ENCODE measurements at places on chromosomes 7 and 10.

DNA sequence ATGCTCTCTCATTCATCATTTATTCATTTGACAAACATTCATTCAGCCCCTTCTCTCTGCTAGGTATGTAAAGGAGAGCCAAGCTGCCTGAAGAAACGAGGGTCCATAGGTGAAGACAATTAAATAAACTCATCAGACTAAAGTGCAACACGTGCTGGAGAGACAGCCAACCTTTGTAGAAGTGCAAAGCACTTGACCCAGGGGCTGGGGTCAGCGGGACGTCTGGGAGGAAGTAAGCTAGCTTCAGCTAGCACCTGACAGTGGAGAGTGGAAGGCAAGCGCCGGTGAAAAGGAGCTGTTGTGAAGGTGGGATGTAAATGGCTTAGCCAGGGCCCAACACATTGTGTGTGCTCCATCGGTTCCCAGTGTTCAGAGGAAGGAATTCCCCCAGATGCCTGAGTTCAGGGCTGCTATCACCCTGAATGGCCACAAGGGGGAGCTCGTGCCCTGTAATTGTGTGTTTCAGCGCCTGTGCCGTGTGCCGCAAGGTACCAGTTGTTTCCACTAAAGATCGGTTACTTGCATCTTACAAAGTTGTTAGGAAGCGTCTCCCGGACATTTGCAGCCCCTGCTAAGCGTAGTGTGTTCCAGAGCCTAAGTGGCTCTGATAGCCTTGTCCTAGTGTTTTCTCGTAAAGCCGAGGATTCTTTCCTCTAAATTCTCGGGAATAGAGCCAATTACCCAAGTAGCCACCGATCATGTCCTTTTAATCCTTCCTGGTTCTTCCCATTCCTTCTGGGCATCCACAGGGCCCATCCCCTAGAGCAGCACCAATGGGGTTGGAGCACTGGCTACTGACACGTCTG lies 30.6 kb downstream of the TLX1 start:
- peak; percentile 83 for DNase-seq

DNA sequence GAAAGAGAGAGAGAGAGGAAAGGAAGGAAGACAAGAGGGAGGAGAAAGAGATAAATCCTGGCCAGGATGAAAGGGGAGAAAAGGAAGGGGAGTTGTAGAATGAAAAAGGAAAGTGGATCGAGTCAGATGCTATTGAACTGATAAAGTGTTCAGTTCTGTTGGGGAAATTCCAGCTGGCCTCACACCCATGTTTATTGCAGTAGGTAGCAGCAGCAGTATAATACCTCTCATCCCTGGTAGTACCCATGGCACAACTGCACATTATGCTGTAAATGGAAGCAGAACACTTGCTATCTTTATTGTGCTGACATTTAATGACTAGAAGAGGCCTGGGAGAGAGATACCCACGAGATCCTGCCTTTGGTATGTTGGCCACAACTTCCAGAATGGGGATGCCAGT lies 178.1 kb downstream of the EVX1 start:
- DNase-seq = no peak

GRCh38 chr10:24382045-24382444 lies 173.1 kb downstream of the KIAA1217 start:
- DNase-seq = no peak

DNA sequence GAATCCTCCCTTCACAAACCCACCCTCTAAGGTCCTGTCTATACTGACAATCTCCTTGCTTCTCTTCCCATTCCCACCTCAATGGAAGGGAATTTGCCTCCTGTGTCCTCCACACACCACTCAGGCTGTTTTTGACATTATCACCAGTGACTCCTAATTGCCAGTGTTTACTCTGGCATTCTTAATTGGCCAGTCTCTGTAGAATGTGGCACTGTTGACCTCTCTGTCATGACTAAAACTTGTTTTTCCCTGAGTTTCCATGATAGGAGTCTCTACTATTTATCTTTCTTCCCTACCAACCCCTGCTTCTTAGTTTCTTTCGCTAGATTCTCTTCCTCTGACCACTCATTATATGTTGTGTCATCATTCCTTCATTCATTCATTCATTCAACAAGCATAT lies 12.1 kb downstream of the SLC16A12 start:
- no peak for DNase-seq

GRCh38 chr7:122337011-122337410 lies 32.5 kb upstream of the FEZF1 start:
- DNase-seq = no peak

DNA sequence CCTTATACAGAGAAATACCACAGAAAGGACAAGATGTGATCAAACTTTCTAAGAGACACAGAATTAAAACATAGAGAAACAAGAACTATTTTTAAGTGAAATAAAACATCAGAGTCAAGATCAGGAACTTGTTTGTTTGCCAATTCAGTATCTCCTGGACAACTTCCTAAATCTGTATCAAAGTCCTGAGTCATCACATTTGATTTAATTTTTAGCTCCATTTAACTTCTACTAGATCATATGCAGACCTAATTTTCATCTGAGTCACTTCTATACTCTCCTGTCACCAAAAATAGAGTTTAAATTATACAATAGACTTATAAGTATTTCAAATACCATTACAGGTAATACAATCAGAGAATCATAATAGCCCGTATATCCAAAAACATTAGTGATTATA lies 268.1 kb downstream of the PRKG1 start:
- no peak for DNase-seq

- DNase-seq = no peak
Measured at GRCh38 chr7:149558149-149558861, 60.7 kb upstream of the ZNF746 start.

- DNase-seq = no peak
Measured at GRCh38 chr10:121532292-121532864, 65.9 kb downstream of the FGFR2 start.

DNA sequence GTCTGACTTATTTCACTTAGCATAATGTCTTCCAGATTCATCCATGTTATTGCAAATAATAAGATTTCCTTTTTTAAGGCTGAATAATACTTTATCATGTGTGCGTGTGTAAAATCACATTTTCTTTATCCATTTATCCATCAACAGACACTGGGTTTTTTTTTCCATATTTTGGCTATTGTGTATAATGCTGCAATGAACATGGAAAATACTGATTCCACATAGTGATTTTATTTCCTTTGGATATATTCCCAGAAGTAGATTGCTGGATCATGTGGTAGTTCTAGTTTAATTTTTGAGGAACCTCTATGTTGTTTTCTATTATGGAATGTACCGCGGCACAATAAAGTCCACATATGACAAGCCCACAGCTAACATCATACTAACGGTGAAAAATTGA lies 180.1 kb downstream of the PON1 start:
- DNase-seq = no peak

- no peak for DNase-seq
Measured at GRCh38 chr10:51266496-51266895, 192.2 kb downstream of the PRKG1 start.

- DNase-seq = no peak
Measured at GRCh38 chr7:14321947-14322346, 332.5 kb upstream of the ETV1 start.

DNA sequence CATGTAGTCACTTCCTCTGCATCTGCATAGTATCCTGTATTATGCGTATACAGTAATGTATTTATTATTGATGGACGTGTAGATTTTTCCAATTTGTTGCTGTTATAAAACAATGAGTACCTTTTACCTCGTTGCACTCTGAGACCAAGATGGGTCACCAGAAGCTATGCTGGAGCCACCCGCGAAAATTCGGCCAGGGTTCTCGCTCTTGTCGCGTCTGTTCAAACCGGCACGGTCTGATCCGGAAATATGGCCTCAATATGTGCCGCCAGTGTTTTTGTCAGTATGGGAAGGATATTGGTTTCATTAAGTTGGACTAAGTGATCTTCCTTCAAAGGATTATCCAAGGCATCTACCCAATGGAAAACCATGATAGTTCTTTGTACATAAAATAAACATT lies 1.0 kb downstream of the PSMC2 start:
- DNase-seq = no peak

DNA sequence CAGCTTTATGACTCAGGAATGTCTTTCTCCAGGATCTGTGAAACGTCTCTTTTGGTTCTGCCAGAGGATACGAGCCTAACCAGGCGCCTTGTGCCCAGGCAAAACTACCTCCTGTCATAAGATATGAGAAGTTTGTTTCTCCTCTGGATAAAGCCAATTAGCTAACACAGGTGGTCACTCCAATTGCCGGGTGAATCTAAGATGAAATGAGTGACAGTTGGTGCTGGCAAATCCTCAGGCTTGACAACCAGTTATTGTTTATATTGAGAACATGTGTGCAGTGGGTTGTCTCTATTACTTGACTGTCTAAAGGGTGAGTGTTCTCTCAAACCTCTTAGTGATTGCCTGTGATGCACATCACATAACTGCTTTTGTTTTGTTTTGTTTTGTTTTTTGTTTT lies 449.1 kb downstream of the XPNPEP1 start:
- no peak for DNase-seq

DNA sequence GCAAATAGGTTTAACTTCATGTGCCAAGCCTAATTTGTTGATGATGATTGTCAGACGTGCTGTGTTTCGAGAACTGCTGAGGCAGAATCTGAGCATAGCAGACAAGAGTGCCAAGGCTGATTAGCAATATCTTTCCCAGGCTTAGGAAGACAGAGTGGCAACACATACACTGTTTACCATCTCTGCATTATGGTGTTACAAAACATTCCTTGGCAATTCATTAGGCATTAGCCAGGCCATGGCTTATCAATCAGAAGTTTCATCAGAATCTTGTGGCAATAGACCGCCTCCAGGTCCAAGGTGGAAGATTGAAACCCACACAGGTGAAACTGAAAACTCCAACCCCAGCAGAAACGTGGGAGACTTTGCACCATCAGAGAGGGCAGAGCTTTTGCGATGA lies 148.5 kb downstream of the AOAH start:
- DNase-seq = no peak

- DNase-seq = no peak
Measured at GRCh38 chr10:124019886-124020797, 73.3 kb downstream of the CHST15 start.
